Hepatic stellate cell (primary cell): ENCODE measurements at places on chromosomes 6 and 20.

GRCh38 chr6:116695401-116695800 is 14.4 kb downstream of the KPNA5 start:
- DNase-seq, result no peak

DNA sequence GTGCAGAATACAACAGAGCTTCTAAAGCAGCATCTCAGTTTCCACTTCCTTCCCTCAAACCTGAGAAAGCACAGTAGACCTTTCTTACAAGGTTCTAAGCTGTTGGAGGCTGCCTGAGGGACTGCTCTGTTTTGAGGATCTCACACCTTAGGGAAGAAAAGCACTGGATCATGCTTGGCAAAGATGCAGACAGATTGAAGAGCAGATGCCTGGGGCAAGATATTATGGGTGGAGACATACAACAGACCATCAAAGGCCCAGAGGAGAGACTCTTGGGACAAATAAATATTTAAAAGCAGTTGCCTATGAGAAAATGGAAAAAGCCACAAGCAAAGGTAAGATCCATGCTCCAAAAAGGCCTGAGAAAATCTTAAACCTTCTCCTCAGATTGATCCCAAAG is 6.2 kb downstream of the ZNF337 start:
- DNase-seq, result no peak

DNA sequence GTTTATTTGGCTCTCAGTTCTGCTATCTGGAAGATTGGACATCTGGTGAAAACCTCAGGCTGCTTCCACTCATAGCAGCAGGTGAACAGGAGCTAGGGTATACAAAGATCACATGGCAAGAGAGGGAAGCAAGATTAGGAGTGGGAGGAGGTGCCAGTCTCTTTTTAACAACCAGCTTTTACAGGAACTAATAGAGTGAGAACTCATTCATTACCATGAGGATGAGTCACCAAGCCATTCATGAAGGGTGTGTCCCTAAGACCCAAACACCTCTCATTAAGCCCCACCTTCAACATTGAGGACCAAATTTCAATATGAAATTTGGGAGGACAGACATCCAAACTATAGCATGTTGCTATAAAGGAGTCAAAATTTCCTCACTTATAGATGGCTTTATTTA is 85.4 kb upstream of the HCRTR2 start:
- DNase-seq, result no peak

DNA sequence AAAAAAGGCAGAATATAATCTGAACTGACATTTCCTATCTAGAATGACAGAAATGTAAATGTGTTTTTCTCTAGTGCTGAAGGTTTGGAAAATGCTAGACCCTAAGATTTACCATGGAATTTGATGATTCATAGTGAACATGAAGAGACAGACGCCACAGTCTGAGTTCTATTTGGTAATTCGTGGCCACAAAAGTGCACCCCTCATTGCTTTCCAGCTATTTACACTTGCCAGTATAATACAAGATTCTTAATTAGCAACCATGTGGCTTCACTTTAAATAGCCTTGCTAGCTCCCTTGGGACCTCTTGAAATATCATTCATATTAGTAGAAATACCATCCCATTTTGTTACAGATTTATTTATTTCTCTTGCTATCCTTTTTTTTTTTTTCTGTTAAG is 636.8 kb downstream of the PRKN start:
- no peak for DNase-seq

DNA sequence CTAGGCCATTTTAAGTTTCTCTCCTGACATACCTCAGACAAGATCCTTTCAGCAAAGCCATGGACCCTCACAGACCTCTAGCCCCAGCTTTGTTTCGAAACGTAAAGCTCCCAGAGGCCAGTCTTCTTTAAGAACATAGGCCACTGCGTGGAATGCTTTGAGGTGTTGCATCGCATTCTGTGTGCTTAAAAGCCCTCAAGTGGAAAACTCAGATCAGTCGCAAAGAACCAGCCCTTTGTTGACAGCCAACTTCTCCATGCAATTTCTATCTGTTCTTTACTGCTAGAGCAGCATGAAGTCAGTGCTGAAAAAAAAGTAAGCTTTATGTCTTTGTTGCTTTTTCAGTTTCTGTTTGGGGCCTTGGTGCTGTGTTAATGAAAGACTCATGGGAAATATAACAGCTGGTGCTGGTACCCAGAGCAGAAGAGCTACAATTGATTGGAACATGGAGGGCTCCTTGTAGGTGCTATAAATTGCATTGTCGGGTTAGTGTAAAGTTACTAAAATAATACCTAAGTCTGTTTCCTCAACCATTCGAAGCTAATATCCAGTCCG is 142.6 kb downstream of the MAP3K7 start:
- no peak for DNase-seq

DNA sequence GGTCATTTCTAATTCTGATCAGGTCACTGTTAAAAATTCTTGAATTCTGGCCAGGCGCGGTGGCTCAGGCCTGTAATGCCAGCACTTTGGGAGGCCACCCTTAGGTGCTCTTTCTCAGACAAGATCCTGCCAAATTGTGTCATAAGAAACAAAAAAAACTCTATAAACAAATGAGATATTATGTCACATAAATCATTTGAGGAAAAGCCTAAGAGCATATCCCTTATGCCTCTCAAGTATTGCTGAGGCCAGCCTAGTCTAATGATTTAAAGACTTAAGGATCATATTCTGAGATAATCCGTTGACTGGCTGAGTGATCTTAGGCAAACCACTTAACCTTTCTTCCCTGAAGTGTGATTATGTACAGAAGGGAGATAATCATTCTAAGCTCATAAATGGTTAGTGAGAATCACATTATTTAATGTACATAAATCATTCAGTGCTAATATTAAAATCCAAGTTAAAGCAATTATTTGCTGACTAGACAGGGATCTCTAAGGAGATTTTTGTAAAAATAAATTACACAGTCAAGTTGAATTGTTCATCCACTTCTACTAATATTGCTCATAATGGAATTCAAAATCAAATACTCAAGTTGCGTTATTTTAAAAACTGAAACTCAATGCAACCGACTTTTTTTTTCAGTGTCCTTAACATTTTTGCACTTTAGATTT is 365.4 kb downstream of the PHF3 start:
- no peak for DNase-seq

- no peak for DNase-seq
Measured at GRCh38 chr20:47981222-47981621, 195.9 kb upstream of the SULF2 start.

DNA sequence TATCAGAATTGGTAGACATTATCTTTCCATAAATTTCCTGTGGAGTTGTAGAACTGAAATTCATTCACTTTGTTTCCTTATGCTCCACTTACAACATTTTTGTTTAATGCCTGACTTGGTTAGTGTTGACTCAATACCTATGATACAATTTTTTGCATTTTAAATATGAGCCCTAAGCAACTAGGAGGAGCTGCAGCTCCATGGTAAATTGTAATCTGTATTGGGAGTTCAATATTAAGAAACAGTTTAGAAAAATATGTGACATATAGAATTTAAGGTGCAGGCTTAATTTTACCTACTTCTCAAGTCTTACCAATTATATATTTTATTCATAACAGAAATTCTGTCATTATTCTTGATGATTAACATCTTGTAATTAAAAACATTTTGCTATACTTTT is 868.3 kb downstream of the EYS start:
- no peak for DNase-seq

DNA sequence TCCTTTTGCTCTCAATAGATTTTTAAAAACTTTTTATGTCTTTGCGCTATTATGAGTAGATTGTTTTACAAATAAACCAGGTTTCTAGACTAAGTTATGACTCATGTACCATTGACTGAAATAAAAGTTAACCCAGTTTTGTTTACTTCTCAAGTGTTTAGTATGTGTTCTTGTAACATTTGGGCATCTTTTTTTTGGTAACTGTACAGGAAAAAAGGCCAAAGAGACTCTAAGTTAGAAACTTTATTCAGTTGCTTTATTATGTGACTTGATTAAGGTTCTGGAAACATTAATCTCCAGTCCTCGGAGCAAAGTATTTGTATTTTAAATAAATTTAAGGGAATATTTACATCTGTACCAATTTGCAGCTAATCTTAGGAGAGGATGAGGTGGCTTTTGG is 2.9 kb downstream of the NKAIN2 start:
- DNase-seq, result no peak

GRCh38 chr20:50541606-50542041 is 31.4 kb downstream of the PTPN1 start:
- DNase-seq, result no peak

DNA sequence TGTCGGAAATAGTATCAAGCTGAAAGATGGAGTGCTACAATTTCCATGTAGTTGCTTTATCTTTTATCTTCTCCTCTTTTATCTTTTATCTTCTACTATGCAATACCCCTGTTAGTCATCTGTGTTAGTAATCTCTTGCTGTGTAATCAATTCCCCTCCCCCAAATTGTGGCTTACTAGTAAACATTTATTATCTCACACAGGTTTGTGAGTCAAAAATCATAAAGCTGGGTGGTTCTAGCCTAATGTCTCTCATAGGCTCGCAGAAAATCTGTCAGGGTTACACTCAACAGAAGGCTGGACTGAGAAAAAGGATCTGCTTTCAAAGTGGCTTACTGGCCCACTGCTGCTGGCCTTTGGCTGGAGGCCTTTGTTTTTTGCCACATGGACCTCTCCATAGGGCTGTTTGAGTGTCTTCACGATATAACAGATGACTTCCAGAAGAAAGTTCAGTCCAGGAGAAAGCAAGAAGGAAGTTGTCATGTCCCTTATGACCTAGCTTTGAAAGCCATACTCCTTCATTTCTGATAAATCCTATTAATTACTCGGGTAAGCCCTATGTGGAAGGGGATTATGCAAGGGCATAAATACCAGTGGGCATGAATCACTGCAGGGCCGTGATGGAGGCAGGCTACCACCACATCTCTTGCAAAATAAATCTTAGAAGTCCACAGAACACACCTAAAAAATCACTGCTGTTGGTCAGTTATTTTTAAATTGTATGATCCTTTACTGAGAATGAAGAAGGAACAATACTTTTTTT is 24.5 kb upstream of the PTCHD4 start:
- DNase-seq, result no peak

DNA sequence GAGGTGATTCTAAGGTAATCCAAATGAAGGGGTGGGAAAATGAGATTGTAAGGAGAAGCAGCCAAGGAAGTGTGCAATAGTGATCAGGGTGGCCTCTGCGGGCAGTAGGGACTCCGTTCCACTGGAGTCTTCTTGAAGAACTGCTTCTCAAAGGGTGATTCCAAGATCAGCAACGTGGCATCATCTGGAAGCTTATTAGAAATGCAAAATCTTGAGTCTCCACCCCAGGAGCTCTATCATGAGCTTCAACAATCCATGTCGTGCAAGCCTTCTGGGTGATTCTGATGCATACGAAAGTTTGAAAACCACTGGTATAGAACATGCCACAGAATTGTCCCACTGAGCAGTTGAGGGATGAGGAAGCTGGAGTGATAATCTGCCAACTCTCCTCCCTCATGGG is 31.4 kb downstream of the SCP2D1 start:
- DNase-seq, result no peak

DNA sequence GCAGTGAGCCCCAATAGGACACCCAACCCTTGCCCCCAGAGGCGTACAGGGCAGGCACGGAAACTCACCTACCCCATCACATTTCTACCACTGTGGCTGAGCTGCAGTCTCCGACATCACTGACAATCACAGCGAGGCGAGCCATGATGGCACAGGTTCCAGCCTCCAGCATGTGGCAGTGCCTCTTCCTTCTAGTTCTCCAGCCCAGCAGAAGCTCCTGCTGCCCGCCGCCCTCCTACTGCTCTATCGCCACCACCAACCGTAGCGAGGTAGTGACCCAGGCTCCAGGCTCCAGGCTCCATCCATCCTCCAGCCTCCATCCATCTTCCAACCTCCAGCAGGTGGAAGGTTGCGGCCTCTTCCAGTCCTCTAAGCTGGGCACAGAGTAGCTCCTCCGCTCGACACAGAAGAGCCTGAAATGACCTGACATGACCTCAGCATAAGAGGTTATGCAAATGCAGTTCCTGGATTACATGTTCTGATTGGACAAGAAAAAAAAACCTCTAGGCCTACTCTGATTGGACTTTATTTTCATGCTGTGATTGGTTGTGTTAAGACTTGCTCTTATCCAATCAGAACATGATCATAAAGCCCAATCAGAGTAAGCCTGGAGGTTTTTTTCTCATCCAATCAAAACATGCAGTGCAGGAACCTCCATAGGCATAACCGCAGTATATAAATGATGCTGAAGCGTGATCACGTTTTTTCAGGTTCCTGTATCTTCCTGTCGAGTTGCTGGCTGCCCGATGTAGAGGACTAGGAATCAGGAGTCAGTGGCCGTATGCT is 438.9 kb upstream of the ZNF337 start:
- DNase-seq, result no peak

GRCh38 chr6:18309046-18309445 is 44.7 kb upstream of the DEK start:
- DNase-seq, result no peak

DNA sequence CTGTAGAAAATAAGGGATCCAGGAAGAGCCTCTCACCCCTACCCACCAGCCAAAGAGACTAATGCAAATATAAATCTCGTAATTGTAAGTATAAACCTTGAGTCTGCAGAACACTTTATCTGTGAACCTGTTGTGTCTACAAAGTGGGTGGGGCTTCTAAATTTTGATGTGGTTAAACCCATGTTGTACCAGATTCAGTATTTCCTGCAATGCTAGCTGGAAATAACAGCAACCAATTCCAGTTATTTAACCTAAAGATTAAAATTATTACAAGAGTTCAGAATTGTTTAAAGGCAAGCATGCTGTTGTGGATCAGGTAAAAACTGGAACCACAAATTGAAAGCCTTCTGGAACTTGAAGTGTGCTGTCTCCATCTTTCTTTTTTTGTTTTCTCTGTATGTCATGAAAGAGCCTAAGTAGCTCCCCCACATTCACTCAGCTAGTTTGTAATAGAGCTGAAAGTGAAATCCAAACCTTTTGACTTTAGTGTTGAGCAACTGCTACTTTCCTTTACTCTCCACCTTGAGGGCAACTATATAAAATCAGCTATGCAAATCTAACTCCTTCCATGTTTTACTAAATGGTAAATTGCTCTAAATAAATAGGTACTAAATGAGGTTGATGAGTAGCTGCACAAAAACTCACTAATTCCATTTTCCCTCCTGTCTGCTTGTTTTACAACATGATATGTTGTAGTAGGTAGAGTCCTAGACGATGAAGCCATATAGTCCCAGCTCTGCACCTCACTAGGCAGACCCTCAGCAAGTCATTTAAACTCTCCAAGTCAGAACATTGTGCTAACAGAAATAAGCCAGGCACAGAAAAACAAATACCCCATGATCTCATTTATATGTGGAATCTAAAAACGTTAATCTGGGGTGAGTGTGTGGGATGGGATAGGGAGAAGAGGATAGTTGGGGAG is 17.9 kb upstream of the THEMIS start:
- DNase-seq, result no peak

DNA sequence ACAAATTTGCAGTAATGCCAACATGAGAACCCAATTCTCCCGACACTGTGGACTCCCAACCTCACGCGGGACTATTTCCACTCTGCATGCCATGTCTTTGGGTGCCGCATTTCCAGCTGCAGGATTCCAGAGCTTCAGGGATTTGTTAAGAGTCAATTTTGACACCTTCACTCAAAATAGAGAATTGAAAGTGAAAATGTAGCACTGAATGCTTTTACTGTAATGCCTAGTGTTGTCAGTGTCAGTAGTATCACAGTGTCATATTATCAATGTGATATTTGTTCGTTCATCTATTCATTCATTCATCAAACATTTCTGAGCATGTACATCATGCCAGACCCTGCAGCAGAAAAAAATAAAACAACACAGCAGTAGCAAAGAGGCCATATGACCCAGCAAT is 13.4 kb upstream of the FAM50B start:
- DNase-seq, result no peak
